Anterior cingulate cortex (tissue), 58 donors: ENCODE measurements at places on chromosomes 2 and 18.
A peak's percentile ranks its signal among the peaks of the same experiment; 100 is the strongest.

DNA sequence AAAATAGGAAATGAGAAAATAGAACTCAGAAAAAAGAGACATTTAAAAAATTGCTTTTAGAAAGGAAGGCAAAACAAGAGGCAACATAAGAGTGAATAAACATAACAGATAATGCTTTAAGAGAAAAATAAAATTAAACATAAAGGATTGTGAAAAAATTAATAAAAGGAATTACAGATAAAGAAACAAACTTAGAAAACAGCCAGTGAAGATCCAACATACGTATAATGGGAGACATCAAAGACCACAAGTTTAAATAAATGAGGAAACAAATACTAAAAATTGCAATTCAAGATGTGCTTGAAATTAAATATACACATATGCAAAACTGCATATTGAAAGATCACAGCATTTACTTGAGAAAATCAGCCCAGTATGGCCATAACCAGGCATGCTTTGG lies 448.9 kb downstream of the NBAS start:
- DNase-seq = no peak

DNA sequence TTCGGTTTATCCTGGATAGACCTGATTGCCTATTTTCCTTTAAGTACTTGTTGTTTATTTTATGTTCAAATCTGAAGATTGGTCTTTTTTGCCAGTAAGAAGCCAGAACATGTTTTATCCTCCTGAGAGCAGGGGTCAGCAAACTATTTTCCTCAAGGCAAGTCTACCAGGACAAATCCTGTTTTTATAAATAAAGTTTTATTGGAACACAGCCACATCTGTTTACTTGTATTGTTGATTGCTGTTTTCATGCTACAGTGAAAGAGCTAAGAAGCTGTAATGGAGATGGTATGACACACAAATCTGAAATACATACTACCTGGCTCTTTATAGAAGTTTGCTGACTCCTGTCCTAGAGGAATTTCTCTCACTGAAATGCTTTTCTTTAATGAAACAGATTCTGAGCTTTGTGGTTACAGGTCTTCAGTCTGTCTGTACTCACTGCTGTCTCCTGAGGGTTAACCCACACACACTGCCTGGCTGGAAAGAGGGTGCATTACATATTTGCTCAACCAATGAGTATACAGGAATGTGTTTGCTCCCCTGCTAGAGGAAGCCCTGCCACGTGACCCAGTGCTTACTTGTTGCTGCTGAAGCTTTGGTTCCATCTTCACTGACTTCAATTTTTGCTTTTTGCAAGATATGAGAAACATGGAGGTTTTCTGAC lies 22.6 kb downstream of the MRPL44 start:
- DNase-seq = no peak

GRCh38 chr2:126664639-126665038 lies 8.7 kb downstream of the GYPC start:
- DNase-seq = no peak

DNA sequence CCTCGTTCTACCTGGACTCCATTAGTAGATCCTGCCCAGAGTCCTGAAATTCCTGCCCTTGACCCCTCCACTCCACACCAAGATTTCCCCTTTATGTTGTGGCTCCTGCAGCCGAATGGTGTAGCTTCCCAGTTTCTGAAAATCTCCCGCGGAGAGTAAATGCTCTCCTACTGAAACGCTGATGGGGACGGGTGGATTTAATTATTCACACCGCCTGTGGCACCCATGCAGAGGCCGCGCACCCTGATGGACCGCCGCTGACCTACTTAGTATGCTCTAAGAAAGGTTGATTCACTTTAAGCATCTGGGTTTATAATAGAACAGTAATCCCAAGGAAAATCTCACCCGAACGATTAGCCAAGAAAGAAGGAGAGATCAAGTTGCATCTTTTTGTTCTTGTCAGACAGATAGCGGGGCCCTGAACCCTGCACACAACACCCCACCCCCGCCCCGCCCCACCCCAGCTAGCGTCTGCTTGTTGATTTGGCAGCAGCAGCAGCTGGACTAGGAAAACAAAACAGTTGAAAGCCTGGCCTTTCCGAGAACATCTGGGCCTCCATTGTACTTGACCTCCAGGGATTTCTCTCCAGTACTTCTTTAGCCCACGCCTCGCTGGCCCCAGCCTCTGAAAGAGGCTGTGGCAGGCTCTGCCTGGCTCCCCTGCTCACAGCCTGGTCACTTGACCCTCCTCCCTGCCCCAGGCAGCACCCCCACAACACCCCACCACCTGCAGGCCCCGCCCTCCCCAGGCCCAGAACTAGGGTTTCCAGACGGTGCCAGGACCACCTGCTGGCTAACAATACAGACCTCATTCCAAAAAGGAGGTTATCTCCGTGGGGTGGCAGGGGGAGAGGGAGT lies 53.6 kb downstream of the DPYSL5 start:
- DNase-seq = peak; percentile 84

GRCh38 chr2:950080-950966 lies at the start of gene SNTG2:
TSS of gene SNTG2 (plus strand) at chr2:950849. CDS start at chr2:950997, 148 bp downstream.
- DNase-seq = no peak

GRCh38 chr2:238872026-238872425 lies 24.1 kb downstream of the TWIST2 start:
- no peak for DNase-seq
